ENCODE measurements at places on chromosomes 12 and 14. TPM values are rescaled to one million over a fixed set of nuclear protein-coding genes. Genes with fewer than 3 reads are reported as not detected.

Gene SMOC1
- 2.1 TPM for total RNA-seq

Gene MGAT4C
- 1.1 TPM for total RNA-seq

- peak; percentile 81 for DNase-seq
These were observed 75.4 kb downstream of the ETV6 start for GRCh38 chr12:11724888-11725311.

GRCh38 chr14:92973798-92974372 is 50.9 kb downstream of the CHGA start:
- DNase-seq: no peak

- no peak for DNase-seq
These were observed 116.6 kb downstream of the DAD1 start for GRCh38 chr14:22472466-22472865.

DNA sequence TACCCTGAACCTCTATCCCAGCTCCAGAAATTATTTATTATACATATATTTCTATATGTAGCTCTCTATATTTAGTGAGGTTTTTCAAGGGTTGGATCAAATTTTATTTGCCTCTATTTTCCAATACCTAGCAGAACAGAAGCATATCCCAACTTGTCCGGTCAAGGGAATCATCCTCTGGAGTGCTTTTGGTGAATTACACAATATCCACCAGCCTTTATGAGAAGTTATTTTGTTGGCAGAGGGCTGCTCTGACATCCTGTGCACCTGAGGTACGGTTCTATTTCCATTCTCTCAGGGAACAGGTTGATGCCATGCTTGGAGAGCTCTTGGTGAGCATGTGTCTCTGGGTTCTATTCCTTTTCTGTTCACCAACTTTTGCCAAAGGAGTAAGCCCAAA is 1056.4 kb downstream of the GALC start:
- DNase-seq: no peak

DNA sequence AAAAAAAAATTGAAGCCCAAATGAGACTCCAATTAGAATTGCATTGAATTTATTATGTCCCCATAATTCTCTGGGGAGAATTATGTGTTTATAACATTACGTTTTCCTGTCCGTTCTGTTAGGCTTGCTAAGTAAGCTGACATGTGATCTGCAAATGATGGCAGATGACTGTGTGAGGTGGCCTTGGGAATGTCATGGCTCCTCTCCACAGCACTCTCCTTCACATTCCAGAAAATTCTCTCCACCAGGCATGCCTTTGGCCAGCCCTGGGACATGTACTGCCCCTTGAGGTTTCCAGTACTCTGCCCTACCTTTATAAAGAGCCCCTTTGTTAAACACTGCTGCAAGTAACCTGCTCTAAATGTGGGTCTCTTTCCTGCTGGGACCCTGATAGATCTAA is 28.3 kb upstream of the INF2 start:
- DNase-seq: no peak

Measured in muscle of leg (tissue), 16 donors.